CD4-positive, alpha-beta T cell treated with Interferon gamma for 1 hour (primary cell): ENCODE measurements at places on chromosomes 13 and 19.

- DNase-seq = no peak
These were observed 4.5 kb downstream of the BSG start for GRCh38 chr19:576768-577438.

DNA sequence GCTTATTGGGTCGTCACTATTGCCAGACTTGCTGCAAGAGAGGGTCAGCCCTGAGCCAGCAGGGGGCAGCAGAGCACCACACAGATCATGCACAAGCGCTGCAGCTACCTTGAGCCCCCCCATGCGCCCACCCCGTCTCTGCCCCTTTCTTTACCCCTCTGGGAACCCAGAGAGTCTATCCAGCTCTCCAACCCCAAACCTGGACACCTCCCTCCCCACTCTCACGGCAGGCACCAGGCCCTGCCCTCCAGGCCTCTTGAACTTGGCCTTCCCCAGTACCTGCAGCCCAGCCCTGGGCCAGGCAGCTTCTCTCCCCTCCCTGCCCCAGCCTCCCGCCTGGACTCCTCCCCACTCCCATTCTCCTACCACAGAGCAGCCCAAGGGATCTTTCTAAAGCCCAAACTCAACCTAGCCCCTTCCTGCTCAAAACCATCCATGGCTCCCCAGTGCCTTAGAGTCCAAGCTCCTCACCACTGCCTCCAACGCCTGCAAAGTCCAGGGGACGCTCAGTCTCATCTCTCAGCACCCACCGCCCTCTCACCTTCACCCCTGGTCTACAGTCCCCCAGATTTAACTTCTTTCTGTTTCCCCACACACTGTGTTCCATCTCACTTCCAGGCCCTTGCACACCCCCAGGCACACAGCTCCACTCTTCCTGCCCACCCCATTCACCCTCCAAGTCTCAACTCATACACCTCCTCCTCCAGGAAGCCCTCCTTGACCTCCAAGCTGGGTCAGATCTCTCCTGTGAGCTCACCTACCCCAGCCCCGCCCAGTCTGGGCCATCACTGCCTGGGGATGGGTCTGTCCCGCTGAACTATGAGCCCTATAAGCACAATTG lies 9.4 kb upstream of the CEACAM16 start:
- peak; percentile 72 for DNase-seq

DNA sequence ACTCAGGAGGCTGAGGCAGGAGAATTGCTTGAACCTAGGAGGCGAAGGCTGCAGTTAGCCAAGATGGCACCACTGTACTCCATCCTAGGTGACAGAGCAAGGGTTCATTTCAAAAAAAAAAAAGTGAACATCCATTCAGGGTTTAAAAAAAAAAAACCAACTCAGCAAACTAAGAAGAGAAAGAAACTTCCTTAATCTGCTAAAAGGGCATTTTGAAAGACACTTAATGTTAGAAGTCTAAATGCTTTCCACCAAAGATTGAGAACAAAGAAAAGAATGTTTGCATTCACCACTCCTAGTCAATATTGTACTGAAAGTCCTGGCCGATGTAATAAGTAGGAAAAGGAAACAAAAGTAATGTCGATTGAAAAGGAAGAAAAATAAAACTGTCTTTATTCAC lies 7.1 kb upstream of the PSMC4 start:
- no peak for DNase-seq

- no peak for DNase-seq
These were observed 48.8 kb downstream of the COMP start for GRCh38 chr19:18742324-18742723.

GRCh38 chr19:35841961-35842595 lies 10.2 kb downstream of the NPHS1 start:
- DNase-seq = no peak

DNA sequence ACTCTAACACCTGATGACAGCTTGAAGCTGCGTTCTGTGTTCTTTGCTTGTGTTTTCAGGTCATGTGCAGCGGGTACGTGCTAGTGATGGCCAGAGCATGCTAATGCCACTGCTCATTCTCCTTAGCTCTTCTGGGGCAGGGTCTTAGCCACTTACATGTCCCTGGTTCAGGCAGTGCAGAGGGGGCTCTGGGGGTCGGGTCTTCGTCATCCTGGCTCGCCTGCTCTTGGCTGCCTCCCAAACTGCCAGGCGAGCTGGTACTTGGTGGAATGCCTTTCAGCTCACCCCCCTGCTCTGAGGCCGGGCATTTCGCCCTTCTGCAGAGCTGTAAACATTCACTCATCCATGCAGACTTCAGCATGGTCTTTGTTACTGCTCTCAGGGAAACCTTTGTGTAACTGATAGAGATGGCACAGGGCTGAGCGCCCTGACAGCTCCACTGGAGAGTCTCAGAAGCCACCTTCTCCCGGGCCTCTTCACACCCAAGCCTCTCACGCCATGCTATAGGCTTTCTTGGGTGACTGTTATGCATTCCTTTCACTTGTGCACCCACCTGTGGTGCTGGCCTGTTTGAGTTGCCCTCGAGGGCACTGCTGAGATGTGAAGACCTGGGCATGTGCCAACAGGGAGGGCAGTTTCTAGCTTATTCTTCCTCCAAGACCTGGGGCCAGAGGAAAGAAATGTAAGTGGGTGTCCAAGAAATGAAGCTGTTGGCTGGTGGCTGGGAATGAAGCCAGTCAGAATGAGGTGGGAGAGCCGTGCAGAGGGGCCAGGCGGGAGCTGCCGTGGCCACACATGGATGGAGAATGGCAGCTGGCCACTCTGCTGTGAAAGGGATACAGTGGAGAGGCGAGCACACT lies 24.4 kb downstream of the FAM124A start:
- DNase-seq = no peak

DNA sequence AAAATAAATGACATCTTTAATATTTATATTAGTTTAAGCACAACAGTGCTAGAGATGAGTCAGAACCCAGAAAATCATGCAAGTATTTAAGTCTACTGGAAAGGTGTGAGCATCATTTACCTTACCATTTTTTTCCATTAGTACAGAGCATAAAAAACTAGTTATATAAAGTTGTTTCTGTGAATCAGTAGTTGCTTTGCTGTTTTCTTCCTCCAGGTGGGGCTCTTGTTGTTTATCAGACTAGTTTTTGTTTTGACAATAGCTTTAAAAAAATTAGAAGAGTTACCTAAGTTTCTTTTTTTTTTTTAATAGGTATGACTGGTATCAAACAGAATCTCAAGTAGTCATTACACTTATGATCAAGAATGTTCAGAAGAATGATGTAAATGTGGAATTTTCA lies 12.7 kb downstream of the SUGT1 start:
- no peak for DNase-seq

GRCh38 chr13:20405691-20406090 lies 120.0 kb downstream of the CRYL1 start:
- no peak for DNase-seq

- no peak for DNase-seq
These were observed 5.5 kb downstream of the ARRDC5 start for GRCh38 chr19:4897146-4897545.

DNA sequence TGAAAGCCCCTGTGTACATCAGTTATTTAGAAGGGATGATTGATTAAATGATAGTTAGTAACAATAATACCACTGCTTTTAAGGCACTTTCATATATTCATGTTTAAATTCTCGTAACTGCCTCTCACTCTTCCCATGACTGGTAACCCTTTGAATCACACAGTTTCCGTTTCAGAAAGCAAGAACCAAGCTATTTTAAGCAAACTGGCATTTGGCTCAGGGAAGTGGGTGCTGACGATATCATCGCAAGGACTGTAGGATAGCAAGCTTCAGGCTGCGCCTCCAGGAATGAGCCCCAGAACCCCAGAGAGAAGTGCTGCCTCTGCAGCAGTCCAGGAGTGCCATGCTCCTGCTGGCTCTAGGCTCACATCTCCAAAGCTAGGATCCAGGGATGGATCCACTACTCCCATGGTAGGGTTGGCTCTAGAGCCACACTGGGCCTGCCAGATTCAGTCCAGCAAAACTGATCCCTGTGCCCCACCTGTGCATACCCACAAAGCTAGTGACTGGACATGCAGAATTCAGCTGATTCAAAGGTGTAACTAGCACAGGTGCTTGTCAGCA lies 313.5 kb downstream of the SLC7A1 start:
- no peak for DNase-seq

- no peak for DNase-seq
These were observed 232.4 kb downstream of the LHFPL6 start for GRCh38 chr13:39370554-39370953.

- no peak for DNase-seq
These were observed 8.6 kb upstream of the FKRP start for GRCh38 chr19:46737298-46737654.

DNA sequence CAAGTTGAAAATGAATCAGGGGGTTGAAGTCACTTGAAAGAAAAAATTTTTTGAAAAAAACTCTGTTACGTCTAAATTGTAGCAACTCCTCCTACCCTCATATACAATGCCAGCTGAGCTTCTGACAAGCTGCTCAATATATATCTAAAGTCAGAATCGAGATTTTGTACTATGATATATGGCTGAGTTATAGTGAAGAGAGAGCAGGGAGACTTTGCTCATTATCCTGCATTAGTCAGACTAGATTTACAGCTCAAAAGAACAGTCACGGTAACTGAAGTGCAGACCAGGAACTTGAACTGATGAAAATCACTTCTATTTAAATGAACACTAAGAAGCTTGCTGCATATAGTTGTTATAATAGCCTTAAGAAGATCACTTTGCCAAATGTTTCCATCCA lies 153.1 kb downstream of the LACC1 start:
- DNase-seq = no peak

DNA sequence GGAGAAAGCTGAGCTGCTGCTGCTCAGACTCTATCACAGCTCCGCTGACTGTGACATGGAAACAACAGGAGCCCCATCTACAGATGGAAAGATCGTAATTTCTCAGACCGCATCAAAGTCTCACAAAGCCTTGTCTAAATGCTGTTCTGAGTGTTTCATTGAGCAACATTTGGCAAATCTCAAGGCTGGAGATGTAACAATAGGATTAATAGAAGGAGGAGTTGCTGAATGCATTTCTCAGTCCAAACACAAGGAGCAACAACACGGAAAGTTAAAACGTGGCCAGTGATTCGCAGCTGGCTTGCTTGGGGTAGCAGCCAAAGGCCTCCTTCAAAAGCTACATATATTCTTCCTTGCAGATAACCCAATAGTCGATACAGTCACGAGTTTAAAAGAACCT lies 55.7 kb downstream of the MRPL57 start:
- DNase-seq = no peak

DNA sequence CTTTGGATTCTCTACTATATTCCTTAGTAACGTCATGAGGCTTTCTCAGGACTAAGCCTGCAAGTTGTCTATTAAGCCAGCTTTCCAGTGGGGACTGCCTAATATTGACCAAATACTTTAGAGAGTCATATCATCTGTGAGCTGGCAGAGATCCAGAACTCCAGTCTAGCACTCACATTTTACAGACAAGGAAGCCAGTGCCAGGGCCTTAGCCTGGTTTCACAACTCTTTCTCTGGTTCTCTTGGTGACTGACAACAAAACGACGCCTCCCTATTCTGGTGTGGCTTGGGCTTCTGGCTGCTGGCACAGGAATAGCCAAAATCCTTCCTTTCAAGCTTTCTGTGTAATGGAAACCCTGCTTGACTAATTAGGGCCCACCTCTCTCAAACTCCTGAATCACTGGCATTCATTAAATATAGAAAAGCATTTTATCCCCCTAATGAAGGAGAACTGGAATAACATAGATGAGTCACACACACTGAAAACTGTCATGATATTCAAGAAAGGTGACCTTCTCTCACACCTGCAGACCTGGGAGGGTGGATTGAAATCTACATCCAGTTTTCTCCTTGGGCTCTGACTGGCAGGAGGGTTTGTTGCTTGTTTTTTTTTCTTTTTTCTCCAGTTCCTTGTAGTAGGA lies 75.2 kb upstream of the UBL3 start:
- DNase-seq = no peak

DNA sequence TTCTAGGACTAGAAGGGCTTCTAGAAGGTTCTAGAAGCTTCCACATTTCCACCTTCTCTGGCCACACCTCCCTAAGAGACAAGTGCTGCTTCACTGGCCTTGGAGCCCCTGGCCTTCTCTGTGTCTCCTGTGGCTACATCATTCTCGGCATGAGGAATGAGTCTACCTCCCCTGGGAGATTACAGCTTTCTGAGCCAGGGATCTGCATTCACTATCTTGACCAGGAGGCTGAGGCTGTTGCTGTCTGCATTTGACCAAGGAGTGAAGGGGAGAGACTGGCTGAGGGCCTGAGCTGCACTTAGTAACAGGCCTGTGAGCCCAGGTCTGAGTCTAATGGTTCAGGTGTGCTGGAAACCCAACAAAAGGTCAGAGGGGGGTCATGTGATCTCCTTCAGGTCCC lies 5.3 kb downstream of the CPAMD8 start:
- DNase-seq = no peak

DNA sequence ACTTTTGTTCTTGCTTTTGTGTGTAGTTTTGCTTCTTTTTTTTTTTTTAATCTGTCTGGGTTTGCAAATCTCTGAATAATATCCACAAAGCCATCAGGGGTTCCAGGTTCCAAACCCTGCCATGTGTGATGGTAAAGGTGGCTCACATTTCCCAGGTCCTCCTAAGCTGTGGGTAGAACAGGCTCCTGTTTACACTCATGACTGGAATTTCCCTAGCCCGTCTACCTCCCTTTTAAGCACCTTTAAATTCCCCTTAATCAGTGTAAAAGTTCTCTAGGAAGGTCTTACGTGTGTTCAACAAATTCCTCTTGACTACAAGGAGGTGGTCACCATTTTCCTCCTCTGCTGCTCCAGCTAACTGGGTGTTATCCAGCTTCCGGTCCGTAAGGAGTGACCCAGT lies 62.8 kb downstream of the EFNB2 start:
- DNase-seq = no peak

DNA sequence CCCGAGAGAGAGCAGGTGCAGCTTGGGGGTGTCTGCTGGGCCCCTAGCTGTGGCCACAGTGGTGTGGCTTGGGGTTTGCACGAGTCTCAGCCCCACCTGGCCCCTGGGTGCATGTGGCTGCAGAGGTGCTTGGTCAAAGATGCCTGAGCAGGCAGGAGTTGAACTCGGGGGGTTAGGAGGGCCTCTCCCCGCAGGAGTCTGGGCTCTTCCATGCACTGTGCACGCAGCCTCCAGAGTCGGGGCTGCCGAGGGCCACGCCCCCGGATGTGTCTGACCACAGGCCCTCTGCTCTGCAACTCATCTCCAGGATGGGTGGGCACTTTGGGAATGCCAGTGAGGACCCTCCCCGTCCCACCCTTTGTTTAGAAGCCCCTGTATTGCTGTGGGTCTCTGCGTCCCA lies 91.5 kb upstream of the MCF2L start:
- no peak for DNase-seq

GRCh38 chr13:94967183-94968039 lies 255.1 kb upstream of the SOX21 start:
- DNase-seq = no peak

GRCh38 chr13:24984134-24984533 lies 111.8 kb upstream of the PABPC3 start:
- no peak for DNase-seq
